T-cell (primary cell): ENCODE measurements at places on chromosomes 12 and 14. TPM values are rescaled to one million over a fixed set of nuclear protein-coding genes. Genes with fewer than 3 reads are reported as not detected.

GRCh38 chr12:29226616-29227015 is 77.5 kb downstream of the FAR2 start:
- H3K36me3 ChIP-seq, result no peaks in the 10 kb centered on the region
- no peak for DNase-seq
- H3K4me3 ChIP-seq, result no peak overlapping the region

Gene TMEM233
- not detected for total RNA-seq

- no peaks in the 10 kb centered on the region for H3K27me3 ChIP-seq
- H3K4me3 ChIP-seq, result no peak overlapping the region
- H3K36me3 ChIP-seq, result no peaks in the 10 kb centered on the region
- peaks cover 69% of the 10 kb centered on the region for H3K4me1 ChIP-seq
- H3K27ac ChIP-seq, result peak overlapping the region; percentile 77
Measured at GRCh38 chr14:91255026-91255695, 10.7 kb upstream of the GPR68 start.

GRCh38 chr14:33781236-33781635 is 169.6 kb downstream of the EGLN3 start:
- no peaks in the 10 kb centered on the region for H3K27me3 ChIP-seq
- no peak overlapping the region for H3K4me3 ChIP-seq
- DNase-seq, result no peak
- no peaks in the 10 kb centered on the region for H3K4me1 ChIP-seq
- no peak overlapping the region for H3K27ac ChIP-seq

Gene REP15
- total RNA-seq, result not detected

- no peaks in the 10 kb centered on the region for H3K4me1 ChIP-seq
- H3K4me3 ChIP-seq, result no peak overlapping the region
- H3K27me3 ChIP-seq, result peaks cover 46% of the 10 kb centered on the region
- DNase-seq, result no peak
Measured at GRCh38 chr14:104307246-104307626, 168.8 kb downstream of the KIF26A start.

DNA sequence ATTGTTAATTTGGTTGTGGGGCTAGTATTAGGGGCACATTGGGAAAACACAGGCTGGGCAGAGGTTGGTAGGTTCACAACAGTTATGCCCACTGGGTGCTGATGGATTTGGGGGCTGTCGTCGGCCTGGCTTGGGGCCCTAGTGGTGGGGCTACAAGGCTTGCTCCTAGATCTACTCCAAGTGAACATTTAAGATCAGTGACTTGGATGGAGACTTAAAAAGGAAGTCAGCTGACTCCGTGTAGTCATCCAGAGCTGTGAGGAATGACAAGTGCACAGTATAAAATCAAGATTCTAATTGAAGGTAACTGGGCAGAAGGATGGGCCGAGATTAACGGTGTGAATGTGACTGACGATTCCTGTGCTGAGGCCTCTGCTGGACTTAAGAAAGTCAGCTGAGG is 12.8 kb upstream of the NR4A1 start:
- peaks cover 50% of the 10 kb centered on the region for H3K4me1 ChIP-seq
- no peaks in the 10 kb centered on the region for H3K36me3 ChIP-seq
- no peak overlapping the region for H3K27ac ChIP-seq
- H3K27me3 ChIP-seq, result peaks cover 12% of the 10 kb centered on the region
- no peak for DNase-seq

DNA sequence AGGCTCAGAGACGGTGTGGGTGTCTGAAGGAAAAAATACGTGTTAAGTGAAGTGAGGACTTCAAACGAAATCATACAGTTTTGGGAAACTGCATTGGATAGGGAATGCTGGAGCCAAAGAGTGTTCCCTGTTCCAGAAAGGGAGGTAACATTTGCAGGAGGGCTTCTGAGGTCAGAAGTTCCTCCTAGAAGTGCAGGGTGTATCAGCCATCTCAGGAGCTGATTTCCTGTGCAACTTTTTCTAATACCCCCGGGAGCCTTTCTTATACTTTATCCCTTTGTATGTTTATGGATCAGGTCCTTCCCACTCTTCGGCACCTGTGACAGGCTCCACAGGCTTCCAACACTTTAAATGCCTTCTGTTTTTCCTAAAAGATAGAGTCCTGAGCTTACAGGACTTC is 24.9 kb downstream of the ZNF664 start:
- no peak for DNase-seq
- H3K36me3 ChIP-seq, result peaks cover 19% of the 10 kb centered on the region
- peaks cover 3% of the 10 kb centered on the region for H3K4me1 ChIP-seq
- no peaks in the 10 kb centered on the region for H3K27me3 ChIP-seq

- H3K36me3 ChIP-seq, result no peaks in the 10 kb centered on the region
- no peak overlapping the region for H3K27ac ChIP-seq
- no peak for DNase-seq
- H3K4me1 ChIP-seq, result no peaks in the 10 kb centered on the region
- peaks cover 53% of the 10 kb centered on the region for H3K27me3 ChIP-seq
- H3K4me3 ChIP-seq, result no peak overlapping the region
Measured at GRCh38 chr14:89029961-89030694, 205.7 kb downstream of the TTC8 start.

GRCh38 chr12:77841521-77841920 is 10.8 kb downstream of the NAV3 start:
- H3K4me1 ChIP-seq, result no peaks in the 10 kb centered on the region
- DNase-seq, result no peak
- no peaks in the 10 kb centered on the region for H3K36me3 ChIP-seq
- no peak overlapping the region for H3K4me3 ChIP-seq
- H3K27ac ChIP-seq, result no peak overlapping the region

DNA sequence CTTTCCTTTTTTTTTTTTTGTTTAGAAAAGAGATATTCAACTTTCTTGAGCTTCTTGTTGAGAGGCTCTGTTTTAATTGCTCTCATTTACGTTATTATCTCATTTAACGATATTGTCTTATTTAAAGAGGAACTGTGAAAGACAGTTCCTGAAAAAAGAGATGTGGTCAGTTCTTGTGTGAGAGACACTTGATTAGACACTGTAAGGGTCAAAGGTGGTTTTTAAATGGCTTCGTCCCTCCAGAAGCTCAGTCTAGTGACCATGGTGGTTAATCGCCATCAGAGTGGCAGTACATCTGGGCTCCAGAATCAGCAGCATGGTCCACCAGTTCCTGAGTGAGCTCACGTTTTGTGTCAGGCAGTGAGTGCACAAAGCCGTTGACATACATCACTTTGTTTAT is 57.9 kb upstream of the KCNA5 start:
- peaks cover 2% of the 10 kb centered on the region for H3K27me3 ChIP-seq
- H3K36me3 ChIP-seq, result no peaks in the 10 kb centered on the region
- H3K4me3 ChIP-seq, result no peak overlapping the region

DNA sequence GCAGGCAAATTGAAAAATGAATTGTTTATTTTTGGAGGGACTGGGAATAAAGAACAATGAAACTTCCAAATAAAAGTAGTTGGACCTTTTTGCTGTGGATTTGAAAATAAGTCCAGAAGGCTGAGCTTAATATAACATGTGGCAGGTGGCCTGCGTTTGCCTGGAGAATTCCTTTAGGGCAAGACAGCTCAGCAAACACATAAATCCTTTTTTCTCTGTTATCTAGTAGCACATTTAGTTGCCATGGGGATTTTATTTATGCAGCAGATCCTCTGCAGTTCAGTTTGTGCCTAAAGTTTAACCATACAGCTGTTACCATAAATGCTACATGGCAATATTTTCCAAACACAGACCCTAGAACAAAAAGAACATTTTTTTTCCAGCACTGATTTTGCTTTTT is 180.0 kb downstream of the NPAS3 start:
- no peaks in the 10 kb centered on the region for H3K27me3 ChIP-seq
- no peak for DNase-seq
- H3K4me3 ChIP-seq, result no peak overlapping the region
- H3K36me3 ChIP-seq, result no peaks in the 10 kb centered on the region

GRCh38 chr14:68951800-68952530 is 27.1 kb downstream of the ACTN1 start:
- no peaks in the 10 kb centered on the region for H3K36me3 ChIP-seq
- H3K27me3 ChIP-seq, result peaks cover 3% of the 10 kb centered on the region
- H3K4me3 ChIP-seq, result no peak overlapping the region
- H3K27ac ChIP-seq, result no peak overlapping the region
- H3K4me1 ChIP-seq, result peaks cover 40% of the 10 kb centered on the region
- no peak for DNase-seq

GRCh38 chr12:12608557-12608957 is 3.1 kb upstream of the CREBL2 start:
- no peaks in the 10 kb centered on the region for H3K27me3 ChIP-seq
- no peak for DNase-seq
- H3K36me3 ChIP-seq, result no peaks in the 10 kb centered on the region
- H3K4me1 ChIP-seq, result peaks cover 13% of the 10 kb centered on the region
- H3K27ac ChIP-seq, result no peak overlapping the region
